Activated CD4-positive, alpha-beta memory T cell treated with anti-CD3 and anti-CD28 coated beads, Interleukin-2, amount 10 ng/mL, durations not matched to agents 7 days and 5 days (primary cell): ENCODE measurements at places on chromosomes 1 and 21. TPM values are rescaled to one million over a fixed set of nuclear protein-coding genes. Genes with fewer than 3 reads are reported as not detected.

Gene AMY2B
- total RNA-seq, result 8.6 TPM

Gene KRTAP24-1
- not detected for total RNA-seq

Gene CORT
- 0.50 TPM for total RNA-seq

Gene THAP3
- 24.1 TPM for total RNA-seq

Gene POMGNT1
- 27.4 TPM for total RNA-seq

GRCh38 chr1:40014812-40015594 is 25.5 kb upstream of the CAP1 start:
- no peak for DNase-seq

DNA sequence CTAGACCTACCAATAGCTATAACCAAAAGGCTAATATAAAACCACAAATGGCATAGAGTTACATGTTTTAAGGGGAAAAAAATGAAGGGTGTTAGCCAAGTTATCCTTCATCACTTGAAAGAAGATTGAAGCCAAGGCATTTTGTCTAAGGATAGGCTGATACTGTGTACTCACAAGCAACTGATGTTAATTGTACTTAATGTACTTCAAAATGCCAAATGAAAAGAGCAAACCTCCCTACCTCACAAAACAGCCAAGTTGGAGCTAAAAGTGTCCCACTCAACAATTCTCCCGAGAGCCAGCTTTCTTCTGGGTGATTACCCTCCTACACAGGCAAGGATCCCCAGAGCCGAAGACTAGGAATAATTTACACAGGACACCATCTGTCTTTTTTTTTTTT is 4.4 kb upstream of the IGSF3 start:
- no peak for DNase-seq

DNA sequence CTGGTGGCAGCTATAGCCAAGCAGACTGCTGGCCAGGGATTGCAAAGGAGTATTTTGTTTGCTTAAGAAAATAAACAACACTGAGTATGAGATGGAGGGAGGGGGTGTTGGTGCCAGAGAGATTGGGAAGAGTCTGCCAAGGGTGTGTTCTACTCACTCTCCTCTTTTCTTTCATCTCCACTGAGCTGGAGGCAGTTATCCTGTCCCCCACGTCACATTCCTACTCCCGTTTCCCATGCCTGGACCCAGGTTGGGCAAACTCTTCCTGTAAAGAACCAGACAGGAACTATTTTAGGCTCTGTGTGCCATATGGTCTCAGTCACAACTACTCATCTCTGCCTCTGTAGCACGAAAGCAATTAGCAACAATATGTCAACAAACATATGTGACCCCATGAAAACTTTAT is 1.4 kb upstream of the IL24 start:
- no peak for DNase-seq

DNA sequence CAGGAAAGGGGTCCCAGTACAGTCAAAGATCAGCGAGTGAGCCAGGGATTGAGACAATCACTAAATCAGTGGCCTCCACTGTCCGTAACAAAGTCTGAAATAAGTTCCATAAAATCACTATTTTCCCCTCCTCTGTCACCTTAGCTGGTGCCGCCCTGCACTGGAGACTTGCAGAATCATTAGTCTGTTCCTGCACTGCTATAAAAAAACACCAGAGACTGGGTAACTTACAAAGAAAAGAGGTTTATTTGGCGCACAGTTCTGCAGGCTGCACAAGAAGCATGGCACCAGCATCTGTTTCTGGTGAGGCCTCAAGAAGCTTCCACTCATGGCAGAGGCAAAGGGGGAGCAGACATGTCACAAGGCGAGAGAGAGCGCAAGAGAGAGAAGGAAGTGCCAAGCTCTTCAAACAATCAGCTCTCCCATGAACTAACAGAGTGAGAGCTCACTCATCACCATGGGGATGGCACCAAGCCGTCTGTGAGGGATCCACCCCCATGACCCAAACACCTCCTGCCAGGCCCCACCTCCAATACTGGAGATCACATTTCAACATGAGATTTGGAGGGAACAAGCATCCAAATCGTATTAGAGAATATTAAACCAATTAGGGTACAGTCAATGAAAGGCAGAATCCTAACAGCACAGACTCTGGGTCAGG is 129.8 kb upstream of the TIAM1 start:
- DNase-seq, result no peak

DNA sequence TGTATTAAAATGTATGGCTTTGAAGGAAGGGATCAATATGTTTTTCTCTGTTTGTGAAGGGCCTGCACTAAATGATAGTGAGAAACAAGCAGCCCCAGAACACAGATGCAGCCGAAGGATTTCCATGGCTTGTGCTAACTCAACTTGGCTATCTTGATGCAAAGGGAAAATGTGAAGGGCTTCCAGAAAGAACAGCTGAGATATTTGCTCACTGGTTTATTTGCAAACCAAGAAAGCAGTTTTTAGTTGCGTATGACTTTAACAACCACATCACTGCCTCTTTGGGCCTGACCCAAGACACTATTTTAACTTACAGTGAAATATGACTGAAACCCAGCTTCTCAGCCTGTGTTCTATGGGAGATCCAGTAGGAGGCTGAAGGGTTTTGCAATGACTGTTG is 369.9 kb downstream of the SETD4 start:
- DNase-seq, result no peak

GRCh38 chr1:55707846-55708245 is 492.7 kb upstream of the USP24 start:
- no peak for DNase-seq

DNA sequence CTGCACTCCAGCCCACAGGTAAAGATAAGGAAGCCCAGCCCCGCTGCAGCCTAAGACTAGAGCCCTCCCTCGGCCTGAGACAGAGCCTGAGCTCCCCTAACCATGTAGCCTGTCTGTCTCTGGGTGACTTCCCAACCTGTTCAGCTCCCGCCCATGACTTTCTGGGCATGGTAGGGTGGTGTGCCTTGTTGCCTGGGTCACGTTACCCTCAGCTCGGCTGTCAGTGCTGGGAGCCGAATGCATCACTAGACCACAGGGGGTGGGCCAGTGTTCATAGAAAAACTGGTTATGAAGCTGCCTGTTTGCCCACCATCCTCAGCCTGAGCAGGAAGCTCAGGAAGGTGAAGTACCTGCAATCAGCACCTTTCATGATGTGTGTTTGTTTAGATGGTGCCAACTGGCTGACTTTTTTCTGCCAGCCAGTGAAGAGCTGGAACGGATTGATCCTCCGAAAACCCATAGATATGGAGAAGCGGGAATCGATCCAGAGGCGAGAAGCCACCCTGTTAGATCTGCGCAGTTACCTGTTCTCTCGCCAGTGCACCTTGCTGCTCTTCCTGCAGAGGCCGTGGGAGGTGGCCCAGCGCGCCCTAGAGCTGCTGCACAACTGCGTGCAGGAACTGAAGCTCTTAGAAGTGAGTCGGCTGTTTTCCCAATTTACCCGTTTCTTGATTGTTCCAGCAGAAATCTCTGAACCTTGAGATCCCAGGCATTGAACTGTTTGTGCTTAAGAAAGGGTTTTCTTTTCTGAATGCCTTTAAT is 43.9 kb upstream of the PWP2 start:
- DNase-seq, result no peak

DNA sequence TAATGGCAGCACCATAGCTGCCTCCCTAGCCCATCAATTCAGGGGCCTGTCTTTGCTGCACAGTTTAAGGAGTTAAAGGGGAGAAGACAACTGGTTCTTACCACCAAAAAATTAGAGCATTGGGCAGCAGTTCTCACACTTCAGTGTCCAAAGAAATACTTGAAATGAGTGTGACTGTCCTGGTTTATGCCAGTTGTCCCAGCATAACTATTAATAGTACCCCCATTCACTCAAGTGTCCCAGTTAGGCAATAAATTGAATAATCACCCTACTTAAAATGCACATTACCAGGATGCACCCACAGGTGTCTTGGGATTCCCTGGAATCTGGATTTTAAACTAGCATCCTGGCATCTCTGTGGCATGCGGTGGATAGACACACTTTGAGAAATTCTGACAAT is 51.1 kb downstream of the FAM163A start:
- no peak for DNase-seq
